IPS DF 19.7 (cell line): ENCODE measurements at places on chromosomes 1 and 21.

- DNase-seq: no peak
These were observed 599 bp upstream of the TMEM240 start for GRCh38 chr1:1540818-1541628.

DNA sequence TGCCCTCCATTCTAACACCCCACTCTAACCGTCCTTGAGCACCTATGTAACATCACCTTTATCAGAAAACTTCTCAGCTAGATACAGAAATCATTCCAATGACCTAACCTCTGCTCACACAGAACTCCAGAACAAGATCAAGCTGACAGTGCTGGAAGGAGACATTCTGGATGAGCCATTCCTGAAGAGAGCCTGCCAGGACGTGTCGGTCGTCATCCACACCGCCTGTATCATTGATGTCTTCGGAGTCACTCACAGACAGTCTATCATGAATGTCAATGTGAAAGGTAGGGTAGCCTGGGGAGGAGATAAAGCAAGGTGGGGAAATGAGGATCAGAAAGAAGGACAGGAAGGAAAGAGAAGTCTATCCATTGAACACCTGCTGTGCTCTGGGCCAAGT is 27.8 kb downstream of the HSD3B2 start:
- DNase-seq: no peak

GRCh38 chr1:43041591-43041990 is 82.9 kb upstream of the SLC2A1 start:
- DNase-seq: no peak

- no peak for DNase-seq
These were observed 195.7 kb downstream of the SLC44A5 start for GRCh38 chr1:75415187-75415586.

- DNase-seq: no peak
These were observed 65.8 kb upstream of the ATF3 start for GRCh38 chr1:212542761-212543187.

DNA sequence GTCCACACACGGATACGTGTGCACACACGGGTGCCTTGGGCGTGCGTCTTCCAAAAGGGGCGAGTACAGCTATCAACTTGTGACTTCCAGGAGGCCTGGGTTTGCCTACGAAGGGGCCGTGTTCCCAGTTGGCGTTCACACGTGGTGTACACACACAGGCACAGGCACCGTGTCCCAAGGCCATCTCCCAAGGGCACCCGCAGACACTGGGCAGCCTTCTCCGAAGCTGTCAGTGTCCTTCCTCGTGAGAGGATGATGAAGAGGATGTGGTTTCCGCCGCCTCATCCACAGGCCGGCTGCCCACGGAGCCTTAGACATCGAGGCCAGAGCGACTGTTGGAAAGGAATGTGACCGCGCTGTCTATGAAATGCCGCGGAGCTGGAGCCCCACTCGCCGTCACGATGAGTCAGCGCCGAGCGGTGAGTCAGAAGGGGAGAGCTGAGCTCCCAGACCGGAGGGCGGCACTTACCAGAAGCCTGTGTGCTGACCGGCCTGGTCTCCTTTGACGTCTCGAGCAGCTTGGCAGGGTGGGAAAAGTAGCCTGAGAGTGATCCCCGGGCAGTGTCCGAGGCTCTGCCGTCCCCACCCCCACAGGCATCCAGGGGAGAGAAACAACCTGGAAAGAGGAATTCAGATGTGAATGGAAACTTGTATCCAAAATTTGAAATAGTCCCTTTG is 141.4 kb upstream of the ARHGEF16 start:
- DNase-seq: no peak

- DNase-seq: no peak
These were observed 28.3 kb downstream of the DEGS1 start for GRCh38 chr1:224211206-224211962.

- DNase-seq: no peak
These were observed 1114.2 kb downstream of the PLA2G4A start for GRCh38 chr1:187942986-187943385.

DNA sequence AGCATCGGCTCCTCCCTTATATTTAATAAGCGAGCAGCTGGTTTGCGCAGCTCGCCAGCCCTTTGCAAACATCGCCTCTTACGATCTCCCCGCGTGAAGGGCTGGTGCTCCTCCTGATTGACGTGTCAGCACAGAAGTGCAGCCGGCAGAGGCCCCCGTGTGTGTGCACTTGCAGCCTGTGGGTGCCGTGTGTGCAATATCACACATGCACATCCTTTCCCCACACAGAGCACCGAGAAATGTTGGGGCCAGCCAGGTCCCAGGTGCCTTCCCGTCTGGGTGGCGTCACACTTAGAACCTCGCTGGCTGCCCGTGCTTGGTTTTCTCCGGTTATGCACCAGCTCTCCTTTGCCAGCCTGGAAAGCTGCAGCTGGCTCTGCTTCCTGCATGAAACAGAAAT is 126.6 kb upstream of the AJAP1 start:
- DNase-seq: no peak

DNA sequence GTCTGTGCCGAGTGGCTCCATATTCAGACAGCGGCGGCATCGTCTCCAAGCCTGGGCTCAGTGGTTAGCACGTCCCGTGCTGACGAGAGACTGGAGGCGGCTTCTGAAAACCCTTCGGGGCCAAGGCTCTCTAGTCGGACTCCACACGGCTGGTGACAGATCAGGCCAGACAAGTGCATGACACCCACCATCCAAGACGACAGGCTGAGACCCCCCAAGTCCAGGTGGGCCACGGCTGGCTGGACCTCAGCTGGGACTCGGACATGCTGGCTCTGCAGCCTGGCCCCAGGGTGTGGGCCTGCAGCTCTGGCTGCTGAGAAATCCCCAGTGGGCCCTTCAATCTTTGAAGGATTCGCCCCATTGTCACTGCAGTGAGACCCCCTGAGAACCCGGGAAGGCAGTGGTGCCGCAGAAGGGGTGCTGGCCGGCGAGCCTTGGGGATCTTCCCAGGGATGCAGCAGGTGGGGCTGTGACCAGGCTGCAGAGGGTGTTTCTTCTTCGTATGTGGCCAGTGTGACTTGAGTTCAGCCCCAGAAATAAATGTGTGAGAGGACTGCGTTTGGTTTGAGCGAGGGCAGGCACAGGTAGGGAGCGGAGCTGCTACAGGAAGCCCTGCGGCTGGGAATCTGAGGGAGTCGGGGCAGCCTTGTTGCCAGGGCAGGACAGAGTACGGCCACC is 15.9 kb upstream of the SLC19A1 start:
- DNase-seq: no peak

GRCh38 chr1:204031098-204031710 is 41.7 kb upstream of the SOX13 start:
- DNase-seq: no peak

- no peak for DNase-seq
These were observed 570.5 kb downstream of the MRPL39 start for GRCh38 chr21:25036775-25037174.

DNA sequence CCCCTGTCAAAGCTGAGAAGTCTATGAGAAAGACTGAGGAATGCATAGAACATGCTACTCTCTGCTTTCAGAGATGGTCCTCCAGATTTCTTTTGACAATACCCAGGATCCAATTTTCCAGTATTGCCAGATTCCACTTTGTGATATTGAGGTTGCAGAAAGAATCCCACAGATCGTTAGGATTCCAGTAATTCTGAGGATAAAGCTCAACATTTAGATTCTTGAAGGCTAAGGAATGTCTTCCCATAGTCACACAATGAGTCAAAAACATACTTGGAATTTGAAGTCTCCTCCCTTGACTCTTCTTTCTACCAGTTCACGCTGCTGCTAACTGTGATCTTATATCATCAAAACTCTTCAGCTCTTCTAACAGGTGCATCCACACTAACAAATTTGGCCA is 57.1 kb downstream of the TNFSF18 start:
- no peak for DNase-seq

DNA sequence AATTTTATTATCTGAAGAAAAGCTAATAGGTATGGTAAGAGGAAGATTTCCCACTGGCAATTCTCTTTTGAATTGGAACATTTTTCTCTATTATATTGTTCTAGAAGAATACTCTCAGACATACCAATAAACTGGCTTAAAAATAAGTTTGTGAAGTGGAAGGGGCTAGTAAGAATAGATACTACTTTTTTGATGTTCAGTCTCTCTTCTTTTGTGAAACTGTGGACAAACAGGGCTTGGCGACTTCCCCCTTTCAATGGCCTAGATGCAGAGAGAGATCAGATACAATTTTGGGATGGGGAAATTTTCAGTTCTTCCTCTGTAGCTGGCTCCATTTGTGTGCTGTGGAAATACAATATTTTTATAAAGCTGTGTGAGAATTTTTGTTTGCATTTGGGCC is 2.5 kb downstream of the PBX1 start:
- DNase-seq: no peak

DNA sequence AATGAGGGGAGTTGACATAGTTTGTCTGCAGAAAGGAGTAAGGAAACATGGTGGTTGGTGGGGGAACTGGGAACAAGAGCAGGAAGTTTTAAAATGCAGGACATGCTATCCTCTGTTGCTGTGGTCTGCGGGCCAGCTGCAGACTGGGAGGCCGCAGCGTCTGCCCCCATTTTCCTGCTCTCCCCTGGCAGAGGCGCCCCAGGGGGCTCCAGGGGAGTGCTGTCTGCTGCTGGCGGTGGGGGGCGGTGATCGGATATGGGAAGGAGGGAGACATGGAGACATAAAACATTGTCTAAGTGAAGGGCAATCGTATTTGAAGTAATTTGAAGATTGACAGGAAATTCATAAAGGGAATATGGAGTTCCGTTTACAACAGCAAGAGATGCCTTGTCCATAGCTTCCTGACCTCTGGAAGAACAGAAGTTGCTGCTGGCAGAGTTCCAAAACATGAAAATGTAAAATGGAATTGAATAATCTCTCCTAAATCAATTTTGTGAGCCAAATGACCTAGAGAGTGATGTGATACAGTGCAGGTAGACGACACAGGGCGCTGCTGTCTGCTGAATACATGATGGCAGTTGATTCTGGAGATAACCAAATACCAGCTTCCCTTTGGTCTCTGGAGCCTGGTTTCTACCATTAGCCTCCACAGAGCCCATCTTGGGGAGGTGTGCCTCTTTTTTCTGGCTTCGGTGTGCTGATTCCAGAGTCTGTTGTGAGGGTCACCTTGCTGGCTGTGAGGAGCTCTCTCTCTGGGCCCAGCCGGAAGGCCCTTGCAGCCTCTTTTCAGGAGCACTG is 61.0 kb downstream of the PCBP3 start:
- DNase-seq: no peak

- no peak for DNase-seq
These were observed 29.9 kb upstream of the RPTN start for GRCh38 chr1:152188673-152189591.
